ENCODE measurements at places on chromosomes 1 and 21.

DNA sequence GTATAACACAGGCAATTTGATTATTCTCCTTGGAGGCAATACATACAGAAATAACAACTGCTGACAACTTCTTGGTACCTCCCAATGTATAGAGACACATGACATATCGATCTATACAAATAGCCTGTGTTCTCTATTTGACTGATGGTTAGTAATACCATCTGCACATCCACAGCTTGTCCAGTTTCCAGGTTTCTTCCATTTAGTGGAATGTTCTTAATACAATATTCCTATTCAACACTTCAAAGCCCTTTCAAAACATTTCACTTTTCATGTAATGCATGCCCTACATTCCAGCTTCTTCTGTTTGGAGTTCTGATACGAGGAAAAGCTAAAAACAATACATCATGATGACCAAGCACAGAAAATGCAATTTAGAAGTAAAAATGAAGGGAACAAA, 37.0 kb upstream of the GORAB start:
- no peak for DNase-seq

DNA sequence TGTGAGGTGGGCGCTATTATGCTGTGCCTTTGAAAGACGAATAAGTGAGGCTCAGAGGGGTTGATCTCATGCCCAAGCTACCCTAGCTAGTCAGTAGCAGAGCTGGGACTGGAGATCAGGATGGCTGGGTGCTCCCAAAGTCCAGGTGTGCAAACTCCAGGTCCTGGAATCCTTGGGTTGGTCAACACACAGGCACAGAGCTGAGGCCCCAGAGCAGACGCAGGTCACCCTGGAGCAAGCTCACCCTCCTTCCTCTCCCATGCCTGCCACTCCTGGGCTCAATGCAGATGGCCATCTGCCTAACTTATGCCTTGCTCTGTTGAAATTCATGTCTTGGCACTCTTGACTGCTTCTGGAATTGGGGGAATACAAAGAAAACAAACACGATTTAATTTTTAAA, 587.2 kb downstream of the PTPRU start:
- DNase-seq = no peak

DNA sequence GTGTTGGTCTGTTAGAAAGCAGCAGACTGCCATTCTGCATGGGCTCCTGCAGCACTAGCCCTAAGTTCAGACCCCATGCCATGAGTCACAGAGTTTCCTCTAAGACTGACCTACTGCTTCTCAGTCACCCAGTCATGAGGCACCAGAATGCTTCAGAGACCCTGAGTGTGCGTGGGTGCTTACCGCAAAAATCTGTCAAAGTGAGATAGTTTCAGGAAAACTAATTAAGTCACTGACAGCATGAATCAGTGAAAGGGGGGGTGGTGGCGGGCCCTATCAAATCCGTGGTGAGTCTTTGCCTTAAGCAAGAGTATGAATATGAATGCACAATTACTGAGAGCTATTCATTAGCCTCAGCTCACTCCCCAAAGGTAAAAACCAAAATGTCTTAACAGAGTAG, 98.1 kb downstream of the KCTD3 start:
- no peak for DNase-seq

DNA sequence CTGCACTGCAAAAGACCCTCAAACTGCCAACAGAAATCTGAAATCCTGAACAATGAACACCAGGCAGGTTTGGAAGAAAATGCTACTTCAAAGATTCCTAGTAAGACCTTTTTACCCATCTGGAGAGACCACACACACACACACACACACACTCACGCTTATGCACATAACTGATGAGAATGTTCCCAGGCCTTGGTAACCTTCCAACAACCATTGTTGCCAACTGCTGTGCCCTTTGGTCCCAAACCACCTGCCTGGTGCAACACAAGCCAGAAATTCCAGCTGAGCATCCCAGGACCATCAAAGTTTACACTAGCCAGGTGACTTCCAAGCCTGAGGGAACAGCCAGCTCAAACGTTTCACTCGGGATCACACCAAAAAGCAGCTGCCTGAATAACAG, 56.9 kb downstream of the SEC16B start:
- no peak for DNase-seq

DNA sequence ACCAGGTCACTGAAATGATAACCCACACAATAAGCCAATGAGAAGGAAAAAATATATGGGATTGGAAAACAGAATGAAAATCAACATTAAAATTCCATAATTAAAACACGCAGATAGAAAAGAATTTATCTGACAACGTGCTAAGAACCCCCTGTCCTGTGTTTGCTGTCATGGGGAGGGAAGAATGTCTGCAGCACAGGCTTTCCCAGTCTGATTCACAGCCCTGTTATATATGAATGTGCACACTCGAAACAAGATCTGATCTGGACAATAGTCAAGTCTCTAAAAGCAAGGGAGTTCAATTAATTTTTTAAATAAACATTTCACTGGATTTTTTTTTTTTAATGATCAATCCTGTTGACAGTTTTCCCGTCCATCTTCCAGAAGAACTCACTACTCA, 220.0 kb downstream of the RERE start:
- DNase-seq = no peak

DNA sequence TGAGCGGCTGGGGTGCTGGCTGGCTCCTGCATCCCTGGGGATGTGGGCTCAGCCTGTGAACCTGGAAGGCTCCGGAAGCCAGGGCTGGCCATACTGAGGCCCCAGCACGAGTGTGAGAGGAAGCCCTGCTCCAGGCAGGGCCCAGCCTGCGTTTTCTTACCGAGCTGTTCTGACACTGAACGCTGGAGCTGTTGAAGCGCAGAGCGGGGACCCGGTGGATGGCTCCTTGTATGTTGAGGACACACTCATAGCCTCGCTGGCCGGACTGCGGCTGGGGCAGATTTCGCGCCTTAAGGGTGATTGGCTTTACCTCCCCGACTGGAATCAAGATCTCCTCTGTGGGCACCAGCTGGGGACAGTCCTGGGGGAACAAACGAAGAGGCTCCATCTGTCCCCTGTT, 160.0 kb downstream of the PLXNA2 start:
- DNase-seq = no peak

DNA sequence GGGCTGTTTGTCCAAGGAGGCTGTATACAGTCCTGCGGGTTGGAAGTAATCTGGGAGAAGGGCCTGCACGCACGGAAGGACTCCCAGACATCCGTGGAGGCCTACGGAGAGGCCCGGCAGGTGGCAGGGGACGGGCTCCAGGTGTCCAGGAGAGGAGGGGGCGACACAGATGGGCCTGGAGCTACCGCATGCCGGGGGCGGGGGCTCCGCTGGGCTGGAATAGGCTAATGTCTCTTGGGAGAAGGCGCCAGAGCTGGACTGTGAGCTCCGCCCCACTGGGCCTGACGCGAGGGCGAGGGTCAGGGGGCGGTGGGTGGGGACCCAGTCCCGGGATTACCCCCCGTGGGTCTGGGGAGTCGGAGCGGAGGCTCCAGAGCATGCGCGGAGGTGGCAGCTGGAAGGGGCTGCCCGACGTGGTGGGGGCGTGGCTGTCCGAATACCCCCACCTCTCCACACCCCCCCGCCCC, 659 bp downstream of the AGO1 start:
- peak; percentile 68 for DNase-seq

DNA sequence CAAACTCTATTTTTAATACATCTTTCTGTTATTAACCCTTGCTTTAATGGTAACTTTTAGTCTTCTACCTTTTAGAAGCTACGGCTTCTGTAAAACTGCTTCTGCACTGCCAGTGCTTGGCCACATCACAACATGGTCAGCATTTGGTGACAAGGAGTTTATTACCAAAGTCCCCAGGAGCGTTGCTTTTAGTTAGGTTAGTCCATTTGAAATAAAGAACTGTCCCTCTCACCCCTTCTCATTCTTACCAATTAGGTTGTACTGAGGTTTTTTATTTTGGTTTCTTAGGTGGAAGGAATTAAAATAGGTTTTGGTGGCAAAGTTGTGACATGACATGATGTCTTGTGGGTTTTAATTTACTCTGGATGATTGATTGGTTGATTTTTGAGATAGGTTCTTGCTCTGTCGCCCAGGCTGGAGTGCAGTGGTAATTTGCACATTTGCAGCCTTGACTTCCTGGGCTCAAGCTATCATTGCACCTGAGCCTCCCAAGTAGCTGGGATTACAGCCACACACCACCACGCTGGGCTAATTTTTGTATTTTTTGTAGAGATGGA, 39.2 kb downstream of the SPEN start:
- DNase-seq = no peak

GRCh38 chr1:1325288-1326074, 879 bp downstream of the CPTP start:
- no peak for DNase-seq

GRCh38 chr1:15411593-15412137, 2.0 kb downstream of the EFHD2 start:
- no peak for DNase-seq

- DNase-seq = no peak
These were observed 72.6 kb upstream of the RGL1 start for GRCh38 chr1:183732236-183732880.

All from D721Med (cell line).